Cerebellar cortex (tissue), 1 donor: ENCODE measurements at places on chromosomes 6 and 20.

- no peak for DNase-seq
Measured at GRCh38 chr6:84309336-84309735, 81.9 kb upstream of the CEP162 start.

DNA sequence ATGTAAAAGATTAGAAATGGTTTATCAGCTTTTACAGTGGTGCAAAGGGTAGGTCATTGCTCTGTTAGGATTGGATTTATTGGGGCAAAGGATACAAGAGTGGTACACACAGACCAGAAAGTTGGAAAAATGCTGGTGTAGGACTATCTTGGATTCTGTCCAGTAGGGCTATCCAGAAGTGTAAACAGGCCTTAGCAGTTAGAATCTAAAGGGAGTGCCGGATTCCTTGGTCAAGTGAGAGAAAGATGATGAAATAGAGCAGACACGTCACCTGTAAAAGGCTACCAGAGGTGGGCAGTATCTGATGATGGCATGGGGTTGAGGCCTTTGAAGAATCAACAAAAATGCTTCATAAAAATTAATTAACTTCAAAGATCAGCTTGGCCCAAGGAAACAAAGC, 975.9 kb downstream of the KIF16B start:
- no peak for DNase-seq

DNA sequence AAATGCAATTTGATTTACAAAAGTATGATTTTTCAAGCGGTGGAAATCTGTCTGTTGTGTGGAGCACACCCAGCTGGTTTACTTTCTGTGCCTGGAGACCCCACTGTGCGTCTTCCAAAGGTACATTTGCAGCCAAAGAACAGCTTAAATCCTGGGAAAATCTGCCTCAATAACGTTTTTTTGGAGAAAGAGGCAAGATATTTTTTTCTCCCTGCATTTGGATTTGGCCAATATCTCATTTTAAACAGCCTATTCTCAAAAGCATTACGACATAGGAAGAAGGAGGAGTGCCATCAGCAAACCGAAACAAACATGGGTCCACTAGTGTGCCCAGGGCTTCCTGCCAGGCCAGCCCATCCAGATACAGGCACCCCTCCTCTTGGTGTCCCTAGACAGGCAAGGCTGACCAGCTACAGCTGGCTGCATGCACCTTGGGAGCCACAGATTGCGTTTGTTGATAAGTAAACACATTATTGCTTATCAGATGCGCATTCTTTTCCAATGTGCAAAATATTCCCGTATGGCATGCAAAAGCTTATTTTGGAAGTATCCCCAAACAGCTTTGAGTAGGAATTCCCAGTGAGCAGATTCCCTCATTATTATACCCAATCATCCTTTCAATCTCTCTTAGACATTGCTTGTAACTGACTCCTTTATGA, 184.5 kb upstream of the MARCKS start:
- peak; percentile 46 for DNase-seq

DNA sequence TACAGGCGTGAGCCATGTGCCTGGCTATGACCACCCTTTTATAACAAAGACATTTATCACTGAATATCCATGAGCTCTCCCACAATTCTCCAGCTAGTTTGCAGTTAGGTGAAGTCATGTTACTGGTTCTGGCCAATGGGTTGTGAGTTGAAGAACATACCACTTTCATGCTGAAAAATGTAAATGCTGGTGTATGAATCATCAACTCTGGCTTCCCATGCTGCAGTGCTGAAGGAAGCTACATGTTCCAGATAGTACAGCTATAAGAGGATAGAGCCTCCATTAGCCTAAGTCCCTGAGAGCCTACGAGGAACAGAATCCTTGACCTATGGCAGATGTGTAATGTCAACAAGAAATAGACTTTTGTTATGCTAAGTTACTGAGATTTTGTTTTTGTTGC, 180.4 kb downstream of the BTBD9 start:
- no peak for DNase-seq

- no peak for DNase-seq
Measured at GRCh38 chr6:109987196-109987595, 9.1 kb downstream of the GPR6 start.
